ENCODE measurements at places on chromosomes 4 and X. TPM values are rescaled to one million over a fixed set of nuclear protein-coding genes. Genes with fewer than 3 reads are reported as not detected.
A peak's percentile ranks its signal among the peaks of the same experiment; 100 is the strongest.

DNA sequence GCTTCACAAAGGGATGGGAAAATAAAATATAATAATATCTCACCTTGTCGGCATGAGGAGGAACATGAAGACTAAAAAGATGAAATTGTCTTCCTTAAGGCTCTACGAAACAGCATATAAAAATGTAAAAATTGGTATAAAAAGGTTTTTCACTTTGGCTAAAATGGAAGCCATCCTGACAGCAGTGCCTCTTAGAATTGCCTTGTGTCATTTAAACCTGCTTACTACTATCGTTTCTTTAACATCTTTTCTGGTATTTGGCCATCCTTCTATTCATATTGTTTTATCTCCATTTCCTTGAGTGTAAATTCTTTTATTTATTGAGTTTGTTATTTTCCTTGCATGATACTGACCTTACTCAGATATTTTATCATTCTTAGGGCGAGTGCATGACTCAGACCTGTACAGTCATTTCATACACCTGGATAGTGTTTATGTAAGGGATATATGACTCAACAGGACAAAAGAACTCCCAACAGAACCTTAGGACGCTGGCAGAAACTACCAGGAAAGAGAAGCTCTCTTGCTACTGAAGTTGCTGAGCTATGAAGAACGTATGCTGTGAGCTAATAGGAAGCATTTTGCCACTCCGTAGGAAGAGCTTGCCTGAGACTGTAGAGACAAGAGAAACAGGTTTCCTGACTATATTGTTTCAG lies 5.8 kb upstream of the CDKN2AIP start:
- no peak for DNase-seq

ETDB gene
- total RNA-seq: not detected

GPR173 gene
- total RNA-seq: 9.4 TPM

BTC gene
- total RNA-seq: 0.09 TPM

CITED1 gene
- not detected for total RNA-seq

DNA sequence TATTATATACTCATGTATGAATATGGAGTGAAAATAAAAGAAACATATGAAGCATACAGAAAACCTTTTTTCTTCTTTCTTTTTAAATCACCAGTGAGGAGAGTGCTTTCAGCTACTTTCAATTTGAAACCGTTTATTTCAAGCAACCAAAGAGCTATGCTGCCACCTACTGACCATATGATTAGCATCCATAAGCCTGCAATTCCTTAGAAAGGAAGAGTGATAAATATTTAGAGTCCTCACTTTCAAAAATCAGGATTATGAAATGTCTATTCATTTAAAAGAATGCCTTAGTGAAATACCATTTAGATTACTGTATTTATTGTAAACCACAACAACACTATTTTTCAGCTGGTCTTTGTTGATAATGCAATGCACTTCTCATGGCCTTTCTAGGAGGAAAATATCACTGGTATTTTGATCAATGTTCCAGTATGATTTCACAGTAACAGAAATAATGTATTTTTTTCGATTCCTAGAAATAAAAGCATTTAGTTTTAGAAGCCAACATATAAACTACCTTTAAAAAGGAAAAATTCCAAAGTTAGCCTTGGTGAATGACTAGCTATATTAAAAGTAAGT lies 667.6 kb downstream of the PCDH18 start:
- peak; percentile 52 for DNase-seq

GAGE12E gene
- total RNA-seq: not detected

ERVMER34-1 gene
- 4.9 TPM for total RNA-seq

- DNase-seq: peak; percentile 94
These were observed 28.6 kb downstream of the NYX start for GRCh38 chrX:41475591-41476241.

NAP1L3 gene
- total RNA-seq: 20.5 TPM

TEX13C gene
- total RNA-seq: not detected

DNA sequence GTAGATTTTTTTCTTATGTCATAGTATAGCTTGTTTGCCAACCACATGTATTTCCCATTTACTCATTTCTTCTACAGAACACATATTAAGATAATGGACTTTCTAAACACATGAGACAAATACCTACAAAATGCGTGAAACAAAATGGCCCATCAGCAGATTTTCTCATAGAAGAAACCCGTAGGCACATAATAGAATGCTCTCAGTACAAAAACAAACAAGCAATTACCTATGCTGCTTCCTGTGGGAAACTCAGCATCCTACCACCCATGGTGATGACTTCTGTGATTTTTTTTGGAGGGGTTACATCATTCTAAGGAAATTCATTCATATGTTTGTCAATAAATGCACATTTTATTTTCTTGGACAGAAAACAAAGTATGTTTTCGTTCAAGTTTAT lies 343.6 kb downstream of the SPRY1 start:
- DNase-seq: no peak

ATOH1 gene
- 1.6 TPM for total RNA-seq

TRAM1L1 gene
- total RNA-seq: 3.4 TPM

GRCh38 chr4:159298502-159298901 lies 195.6 kb downstream of the RAPGEF2 start:
- DNase-seq: no peak

XAGE1A gene
- not detected for total RNA-seq
